Amygdala (tissue), 56 donors: ENCODE measurements at places on chromosomes 5 and 9.

- DNase-seq = no peak
Observed at GRCh38 chr9:130990306-130990977, 18.5 kb upstream of the LAMC3 start.

DNA sequence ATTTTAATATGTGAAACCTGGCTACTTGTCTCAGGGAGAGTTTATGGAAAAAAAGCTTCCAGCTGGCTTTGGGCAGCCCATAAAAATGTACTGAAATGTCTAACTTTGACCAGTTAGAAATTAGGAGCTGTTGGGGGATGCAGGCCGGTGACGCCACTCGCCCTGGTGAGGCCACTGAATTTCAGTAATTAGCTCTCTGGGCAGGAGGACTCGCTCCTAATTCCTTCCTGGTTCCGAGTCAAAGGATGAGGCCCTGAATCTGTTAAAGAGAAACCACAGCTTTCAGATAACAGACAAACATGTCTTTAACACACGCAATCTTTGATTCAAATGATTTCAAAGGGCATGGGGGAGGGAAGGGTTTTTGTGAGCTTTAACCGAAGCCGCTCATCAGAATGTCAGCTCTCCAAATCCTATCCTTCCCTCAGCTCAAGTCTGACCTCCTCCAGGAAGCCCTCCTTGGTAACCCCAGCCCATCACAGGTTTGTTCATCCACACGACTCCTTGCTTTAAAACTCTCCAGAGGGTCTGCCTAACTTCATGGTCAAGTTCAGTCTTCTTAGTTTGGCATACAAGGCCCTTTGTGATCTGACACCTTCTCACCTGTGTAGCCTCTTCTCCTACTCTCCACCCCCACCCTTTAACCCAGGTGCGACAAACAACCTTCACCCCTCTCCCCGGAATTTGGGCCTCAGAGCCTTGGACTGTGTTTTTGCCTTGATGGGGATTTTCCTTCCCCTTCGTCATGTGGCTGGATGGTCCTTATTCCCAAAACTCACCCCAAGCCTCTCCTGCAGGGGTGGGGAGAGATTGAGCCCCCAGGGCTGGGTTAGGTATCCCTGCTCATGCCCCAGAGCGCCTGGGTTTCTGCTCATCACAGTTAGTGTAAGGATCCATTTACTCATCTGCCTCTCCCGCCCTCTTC lies 13.6 kb upstream of the PHF19 start:
- DNase-seq = no peak

DNA sequence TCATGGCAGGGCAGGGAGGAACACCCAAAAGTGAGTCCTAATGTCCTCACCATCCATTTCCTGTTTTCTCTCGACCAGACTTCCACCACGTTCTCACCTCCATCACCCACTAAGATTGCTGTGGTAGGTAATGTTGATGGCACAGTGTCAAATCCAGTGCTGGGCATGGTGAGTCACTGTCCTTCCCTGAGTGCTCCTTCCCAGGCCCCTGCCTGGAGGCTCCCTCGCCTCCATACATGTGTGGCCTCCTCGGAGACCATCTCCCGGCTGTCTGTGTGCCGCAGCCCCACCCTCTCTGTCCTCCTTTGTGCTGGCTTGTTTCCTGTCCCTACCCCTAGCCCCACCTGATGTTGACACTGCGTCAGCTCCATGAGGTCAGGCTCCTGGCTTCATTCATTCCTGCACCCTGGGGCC lies 177.5 kb downstream of the SYK start:
- DNase-seq = no peak

DNA sequence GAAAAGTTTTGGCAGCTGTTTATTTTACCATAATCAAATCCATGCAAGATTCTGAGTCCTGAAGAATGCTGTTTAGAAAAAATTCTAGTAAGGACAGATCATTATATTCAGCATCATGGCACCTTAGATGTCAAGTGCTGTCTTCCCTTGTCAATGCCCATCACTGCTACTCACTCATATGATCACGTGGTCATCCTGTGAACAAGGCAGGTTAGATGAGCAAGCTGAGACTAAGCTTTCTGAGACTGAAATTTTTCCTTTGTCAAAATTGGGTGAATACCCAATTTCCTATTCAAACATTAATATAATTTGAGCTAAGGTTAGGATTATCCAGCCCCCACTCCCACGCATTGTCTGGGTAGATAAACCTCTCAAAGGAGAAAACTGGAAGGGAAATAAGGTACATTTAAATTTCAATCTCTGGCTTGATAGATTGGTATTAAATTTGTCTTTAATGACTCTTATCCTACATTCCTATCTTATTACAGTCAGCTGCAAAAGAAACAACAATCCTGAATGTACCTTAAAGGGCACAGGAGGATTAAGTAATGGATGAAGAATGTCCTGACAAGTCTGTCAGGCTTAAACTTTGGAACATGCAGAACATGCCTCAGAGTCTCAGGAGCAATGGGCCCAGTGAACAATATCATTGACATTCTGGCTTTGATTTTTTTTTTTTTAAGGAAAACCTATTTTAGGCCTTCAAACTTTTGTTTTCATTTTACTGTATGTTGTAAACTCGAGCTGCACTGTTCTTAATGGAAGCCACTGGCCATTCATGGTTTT lies 148.7 kb upstream of the RANBP3L start:
- no peak for DNase-seq

GRCh38 chr5:155746367-155747038 lies 580.5 kb upstream of the SGCD start:
- no peak for DNase-seq

DNA sequence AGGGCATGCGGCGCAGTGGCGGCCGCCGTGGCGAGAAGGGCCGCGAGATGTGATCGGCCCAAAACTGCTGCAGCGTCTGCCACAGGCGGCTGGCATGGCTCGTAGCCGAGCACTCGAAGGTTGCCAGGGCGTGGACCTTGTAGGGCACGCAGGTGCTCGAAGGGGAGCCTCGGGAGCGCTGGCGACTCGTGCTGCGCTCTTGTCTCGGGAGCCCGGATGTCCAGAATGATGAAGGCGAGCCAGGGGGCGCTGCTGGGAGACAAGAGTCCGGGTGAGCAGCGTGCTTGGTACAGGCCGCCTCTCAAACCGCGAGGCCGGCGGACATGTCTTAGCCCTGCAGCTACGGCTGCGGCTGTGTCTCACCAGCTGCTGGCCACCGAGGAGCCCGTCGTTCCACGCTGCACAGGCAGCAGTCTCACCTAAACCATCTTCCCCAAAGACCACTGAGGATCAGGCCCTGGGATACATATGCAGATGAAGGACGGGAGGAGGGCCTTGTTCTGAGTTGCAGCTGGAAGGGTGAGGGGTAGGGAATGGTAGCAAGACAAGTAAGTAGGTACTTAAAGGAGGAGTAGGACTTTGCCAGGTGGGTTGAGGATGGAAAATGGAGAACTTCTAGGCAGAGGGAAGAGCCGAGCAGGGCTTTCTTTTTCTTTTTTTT lies 1.7 kb downstream of the CBY3 start:
- no peak for DNase-seq

DNA sequence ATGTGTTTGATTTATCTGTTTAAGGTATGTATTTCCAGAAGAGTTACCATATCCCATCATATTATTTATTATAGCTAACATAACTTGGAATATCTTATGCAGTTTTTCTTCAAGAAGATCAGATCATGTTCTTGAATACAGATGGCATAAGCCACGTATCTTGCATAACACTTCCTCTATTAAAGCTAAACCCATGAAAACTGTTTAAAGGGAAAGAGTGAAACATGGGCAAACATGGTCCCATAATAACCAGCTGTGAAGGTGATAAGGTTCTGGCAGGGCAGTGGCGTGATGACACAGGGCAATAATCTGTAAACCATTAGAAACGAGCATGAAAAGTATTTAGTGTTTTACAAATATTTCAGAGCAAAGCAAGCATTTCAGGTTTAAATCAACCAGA lies 34.2 kb downstream of the EFNA5 start:
- DNase-seq = no peak

DNA sequence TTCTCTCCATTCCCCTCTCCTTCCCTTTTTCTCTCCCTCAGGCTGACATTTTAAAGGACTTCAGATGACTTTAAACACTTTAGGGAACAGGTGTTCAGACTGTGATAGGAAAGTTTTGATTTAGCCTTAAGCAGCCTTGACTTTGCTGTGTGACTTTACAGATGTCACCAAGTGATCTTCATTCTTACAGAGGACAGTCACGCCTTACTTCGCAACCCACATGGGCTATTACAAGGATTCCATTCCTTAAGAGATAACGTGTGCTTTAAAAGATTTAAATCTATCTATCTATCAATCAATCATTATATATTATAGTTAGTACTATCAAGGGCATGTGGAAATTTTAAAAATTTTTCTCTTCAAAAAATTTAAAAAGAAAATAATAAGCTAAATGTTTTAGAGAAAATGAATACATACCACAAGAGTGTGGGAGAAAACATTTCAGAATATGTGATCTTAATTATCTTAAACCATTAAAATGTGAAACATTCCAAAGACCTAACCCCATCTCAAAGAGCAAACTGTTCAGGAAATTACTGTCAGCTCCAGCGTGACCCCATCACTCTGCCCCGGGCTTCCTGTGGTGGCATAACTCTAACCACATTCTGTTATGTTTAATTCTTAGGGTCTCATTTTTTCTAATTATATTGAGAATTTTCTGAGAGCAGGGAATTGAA lies 530.5 kb downstream of the SEMA5A start:
- DNase-seq = no peak
